Right forelimb (tissue), 1 donor: ENCODE measurements at places on chromosomes 5 and 9.

DNA sequence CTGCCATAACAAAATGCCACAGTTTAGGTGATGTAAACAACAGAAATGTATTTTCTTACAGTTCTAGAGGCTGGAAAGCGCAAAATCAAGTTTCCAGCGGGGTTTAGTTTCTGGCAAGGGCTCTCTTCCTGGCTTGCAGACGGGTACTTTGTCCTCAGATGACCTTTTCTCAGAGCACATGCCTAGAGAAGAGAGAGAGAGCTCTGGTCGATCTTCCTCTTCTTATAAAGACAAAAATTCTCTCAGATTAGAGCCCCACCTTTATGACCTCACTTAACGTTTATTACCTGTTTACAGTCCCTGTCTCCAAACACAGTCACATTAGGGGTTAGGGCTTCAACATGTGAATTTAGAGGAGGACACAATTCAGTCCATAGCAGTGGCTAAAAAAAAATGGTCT, 119.7 kb downstream of the CETN3 start:
- no peak for DNase-seq

DNA sequence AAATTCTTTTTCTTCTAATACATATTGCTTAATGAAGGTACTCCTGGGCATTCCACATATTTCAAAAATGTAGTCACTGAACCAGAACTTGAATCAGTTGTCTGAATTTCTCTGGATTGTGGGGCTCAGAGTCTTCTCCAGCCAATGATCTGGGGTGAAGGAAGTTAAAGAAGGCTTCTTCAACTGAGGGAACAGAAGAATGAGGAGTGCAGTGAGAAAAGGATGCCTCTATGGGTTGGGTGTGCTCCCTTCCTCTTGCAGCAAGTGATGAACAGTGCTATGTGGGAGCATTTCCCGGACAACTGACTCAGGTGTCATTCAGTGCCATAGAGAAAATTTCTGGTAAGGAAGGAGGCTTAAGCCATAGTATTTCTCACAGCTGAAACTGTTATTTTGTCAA, 7.9 kb downstream of the LNPEP start:
- DNase-seq = no peak

DNA sequence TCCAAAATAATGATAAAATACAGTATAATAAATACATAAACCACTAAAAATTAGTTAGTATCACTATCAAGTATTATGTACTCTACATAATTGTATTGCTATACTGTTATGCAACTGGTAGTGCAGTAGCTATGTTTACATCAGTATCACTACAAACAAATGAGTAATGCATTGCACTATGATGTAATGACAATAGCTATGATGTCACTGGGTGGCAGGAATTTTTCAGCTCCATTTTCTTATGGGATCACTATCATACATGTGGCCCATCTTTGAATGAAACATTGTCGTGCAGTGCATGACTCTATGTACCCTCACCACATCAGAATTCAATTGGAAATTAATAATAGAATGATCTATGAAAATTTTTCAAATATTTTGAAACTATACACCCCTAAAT, 201.3 kb downstream of the MPDZ start:
- no peak for DNase-seq

DNA sequence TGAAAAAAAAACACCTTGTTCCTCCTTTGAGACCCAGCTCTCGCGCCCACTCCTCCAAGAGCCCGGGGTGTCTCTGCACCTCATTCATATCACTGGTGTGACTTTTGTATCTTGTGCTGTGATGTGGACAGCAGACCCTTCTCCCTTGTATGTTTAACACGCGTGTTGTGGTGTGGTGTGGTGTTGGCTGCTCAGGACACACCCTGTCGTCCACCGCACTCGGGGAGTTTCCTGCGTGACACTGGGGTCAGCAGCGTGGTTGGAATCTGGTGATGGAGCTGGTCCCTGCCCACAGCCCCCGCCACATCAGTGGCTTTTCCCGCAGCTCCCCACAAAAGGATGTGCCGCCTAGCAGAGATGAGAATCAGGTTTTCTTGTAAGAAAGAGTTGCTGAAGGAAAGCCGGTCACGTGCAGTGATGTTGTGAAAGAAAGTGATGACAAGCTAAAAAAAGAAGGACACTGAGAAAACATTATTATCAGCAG, 61.5 kb downstream of the TENT4A start:
- DNase-seq = no peak

- DNase-seq = no peak
Observed at GRCh38 chr5:119179857-119180641, 109.2 kb downstream of the DMXL1 start.

GRCh38 chr5:91528831-91529230, 145.7 kb upstream of the ARRDC3 start:
- no peak for DNase-seq

- DNase-seq = no peak
Observed at GRCh38 chr9:110319781-110320492, 17.7 kb downstream of the TXNDC8 start.

- DNase-seq = no peak
Observed at GRCh38 chr5:131423056-131423455, 159.2 kb downstream of the CDC42SE2 start.

DNA sequence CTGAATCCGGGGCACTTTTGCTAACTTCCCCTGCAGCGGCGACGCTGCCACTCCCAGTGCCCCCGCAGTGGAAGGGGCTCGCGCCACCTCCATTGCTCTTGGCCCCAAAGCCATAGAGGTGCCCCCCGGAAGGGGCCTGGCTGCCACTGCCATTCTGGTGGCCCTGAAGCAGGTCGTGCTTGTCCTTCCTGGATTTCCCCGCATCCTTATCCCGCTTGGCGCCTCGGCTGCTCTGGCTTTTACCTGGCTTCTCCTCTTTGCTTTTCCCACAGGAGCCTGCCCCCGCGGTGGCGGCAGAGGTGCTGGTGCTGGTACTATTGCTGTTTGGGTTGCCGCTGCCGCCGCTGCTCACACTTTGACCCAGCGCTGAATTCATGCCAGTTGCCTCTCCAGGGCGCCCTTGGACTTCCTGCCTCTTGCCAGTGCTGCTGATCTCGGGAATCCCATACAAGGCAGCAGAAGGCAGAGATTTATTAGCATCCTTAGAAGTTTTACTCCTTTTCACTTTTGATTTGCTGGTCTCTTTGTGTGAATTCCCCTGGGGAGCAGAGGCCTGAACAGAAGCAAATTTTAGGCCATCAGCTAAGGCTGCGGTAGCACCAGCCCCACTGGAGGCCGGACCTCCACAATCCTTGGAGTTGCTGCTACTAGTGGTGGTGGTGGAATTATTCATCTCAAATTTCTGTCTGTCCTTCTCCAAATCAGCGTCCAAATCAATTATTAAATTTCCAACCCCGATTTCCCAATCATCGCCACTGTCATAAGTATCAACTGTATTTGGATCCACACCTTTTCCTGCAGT, 2.1 kb downstream of the ZNF608 start:
- peak; percentile 72 for DNase-seq

DNA sequence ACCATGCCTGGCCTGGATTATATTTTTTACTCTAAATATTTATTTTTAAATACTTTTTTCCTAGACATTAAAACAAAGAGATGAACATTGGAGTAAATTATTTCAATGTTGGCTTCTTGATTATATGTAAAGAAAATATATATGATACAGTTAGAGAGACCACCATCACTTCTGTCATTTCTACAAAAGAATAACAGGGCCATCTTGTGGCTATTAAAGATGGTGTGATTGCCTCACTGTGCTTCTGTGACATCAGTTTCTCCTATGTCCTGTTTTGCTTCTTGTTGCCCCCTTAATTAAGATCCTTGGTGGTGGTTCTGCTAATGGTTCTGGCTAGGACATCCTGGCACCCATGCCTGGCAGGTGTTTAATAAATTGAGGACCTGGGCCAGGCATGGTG, 32.9 kb downstream of the NDFIP1 start:
- no peak for DNase-seq

DNA sequence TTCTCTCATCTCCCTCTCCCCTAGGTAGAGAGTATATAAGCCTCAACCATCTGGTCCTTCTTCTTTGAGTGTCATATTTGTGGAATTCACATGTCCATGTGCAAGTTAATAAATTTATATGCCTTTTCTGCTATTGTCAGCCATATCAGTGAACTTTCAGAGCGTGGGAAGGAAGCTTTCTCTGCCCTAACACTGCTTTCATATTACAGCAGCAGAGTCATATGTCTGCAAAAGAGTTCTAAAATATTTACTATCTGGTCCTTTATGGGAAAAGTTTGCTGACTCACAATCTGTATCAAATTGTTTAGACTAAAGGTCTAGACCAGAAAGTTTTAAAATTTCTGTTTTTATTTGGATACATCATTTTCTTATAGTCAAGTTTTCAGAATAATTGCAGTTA, 669.0 kb downstream of the LRRC70 start:
- DNase-seq = no peak

GRCh38 chr5:58890701-58891085, 307.8 kb downstream of the RAB3C start:
- no peak for DNase-seq

GRCh38 chr5:128213340-128213739, 129.8 kb downstream of the SLC12A2 start:
- peak; percentile 77 for DNase-seq

GRCh38 chr9:107276966-107277710, 5.9 kb upstream of the RAD23B start:
- no peak for DNase-seq

GRCh38 chr5:120457839-120458507, 6.1 kb upstream of the PRR16 start:
- no peak for DNase-seq

GRCh38 chr9:131366761-131367401, 27.0 kb upstream of the PRRC2B start:
- peak; percentile 59 for DNase-seq

- no peak for DNase-seq
Observed at GRCh38 chr5:16690243-16690852, 73.6 kb upstream of the RETREG1 start.

- no peak for DNase-seq
Observed at GRCh38 chr5:134003064-134003816, 1.5 kb downstream of the VDAC1 start.

DNA sequence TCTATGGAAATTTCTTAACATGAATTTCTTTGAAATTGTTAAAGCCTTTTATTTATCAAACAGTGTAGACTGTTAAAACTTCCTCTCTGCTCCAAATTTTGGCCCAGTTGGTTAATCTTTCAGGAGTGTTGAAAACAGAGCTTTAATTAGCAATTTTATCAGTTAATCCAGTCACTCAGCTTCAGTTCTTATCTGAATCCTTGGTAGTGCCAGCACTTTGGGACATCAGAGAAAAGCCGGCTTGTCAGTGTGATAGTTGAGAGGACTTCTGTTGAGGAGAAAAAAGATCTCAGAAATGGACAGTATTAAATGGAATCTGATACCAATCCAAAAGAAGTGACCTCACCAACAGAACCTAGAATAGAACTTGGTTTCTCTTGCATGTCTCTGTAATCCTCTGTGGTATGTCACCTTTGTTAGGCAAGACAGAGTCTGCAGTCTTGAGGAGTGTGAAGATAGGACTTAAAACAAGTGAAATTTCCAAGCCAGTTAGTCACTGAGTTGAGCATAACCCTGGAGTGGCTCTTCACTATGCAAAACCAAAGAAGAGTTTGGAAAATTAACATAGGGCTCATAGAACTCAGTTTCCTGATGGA, 251.8 kb downstream of the NNT start:
- DNase-seq = no peak

DNA sequence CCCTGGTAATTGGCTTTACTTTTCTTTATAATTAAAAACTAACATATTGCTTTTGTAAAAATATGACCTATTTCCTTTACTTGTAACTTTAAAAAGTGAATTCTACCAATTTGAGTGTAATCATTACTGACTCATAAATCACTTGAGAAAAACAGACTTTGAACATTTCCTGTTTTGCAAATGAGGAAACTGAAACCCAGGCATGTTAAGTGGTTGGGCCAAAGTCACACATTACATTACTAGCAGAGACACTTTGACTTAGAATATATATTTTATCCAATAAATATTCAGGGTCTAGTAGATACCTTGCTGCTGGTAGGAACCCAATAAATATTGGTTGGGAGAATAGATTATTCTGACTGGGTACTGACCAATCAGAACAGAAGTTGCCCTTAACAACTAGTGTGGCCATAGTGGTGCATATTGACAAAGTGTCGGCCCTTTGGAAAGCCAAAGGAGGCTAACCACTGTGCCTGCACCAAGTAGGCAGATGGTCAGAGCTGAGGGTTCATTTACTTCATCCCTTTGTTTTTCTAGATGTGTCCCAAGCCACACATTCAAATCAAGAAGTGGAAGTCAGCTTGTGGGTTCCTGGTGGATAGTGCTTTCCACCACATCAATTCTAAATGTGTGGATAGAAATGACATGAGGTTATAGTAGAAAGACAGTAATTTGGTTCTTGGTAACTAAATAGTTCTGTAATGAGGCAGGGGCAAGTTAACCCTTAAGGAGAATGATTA, 365.1 kb upstream of the RIOK2 start:
- DNase-seq = no peak

- DNase-seq = no peak
Observed at GRCh38 chr9:136402067-136402466, 2.1 kb upstream of the SNAPC4 start.

DNA sequence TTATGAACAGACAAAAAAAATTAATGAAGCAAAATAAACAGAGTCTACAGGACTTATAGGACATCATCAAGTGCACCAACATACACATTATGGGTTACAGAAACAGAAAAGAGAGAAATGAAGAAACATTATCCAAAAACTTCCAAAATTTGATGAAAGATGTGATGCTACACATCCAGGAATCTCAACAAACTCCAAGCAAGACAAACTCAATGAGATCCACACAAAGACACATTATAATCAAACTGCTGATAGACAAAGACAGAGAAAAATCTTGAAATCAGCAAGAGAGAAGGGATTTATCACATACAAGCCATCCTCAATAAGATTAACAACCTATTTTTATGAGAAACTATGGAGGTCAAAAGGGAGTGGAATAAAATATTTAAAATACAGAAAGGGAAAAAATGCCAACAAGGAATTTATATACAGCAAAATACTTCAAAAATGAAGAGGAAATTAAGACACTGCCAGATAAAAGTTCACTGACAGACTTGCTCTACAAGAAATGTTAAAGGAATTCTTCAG, 101.0 kb downstream of the NR2F1-AS1 start:
- DNase-seq = no peak

- DNase-seq = no peak
Observed at GRCh38 chr9:107942856-107943255, 453.3 kb upstream of the KLF4 start.

GRCh38 chr9:96617439-96618185, 2.0 kb downstream of the CDC14B start:
- DNase-seq = peak; percentile 49
